ENCODE measurements at places on chromosomes 16 and 17. TPM values are rescaled to one million over a fixed set of nuclear protein-coding genes. Genes with fewer than 3 reads are reported as not detected.

The CTNS gene
- total RNA-seq = 21.3 TPM

The IRX3 gene
- total RNA-seq = 3.6 TPM

The SRCIN1 gene
- total RNA-seq = 0.42 TPM

The KRT34 gene
- not detected for total RNA-seq

The CIBAR2 gene
- total RNA-seq = not detected

The SLC6A2 gene
- total RNA-seq = not detected

The TPSG1 gene
- total RNA-seq = not detected

The CD79B gene
- total RNA-seq = 44.8 TPM

The MYL11 gene
- not detected for total RNA-seq

The KRTAP2-1 gene
- not detected for total RNA-seq

Data from T-helper 1 cell treated with Interleukin-12 subunit alpha and Interleukin-12 subunit beta and Interleukin-4 antibody, amounts not matched to agents 30 ng/mL and 1 ng/mL, for 36 hours (primary cell).